ENCODE measurements at places on chromosomes 2 and 18. TPM values are rescaled to one million over a fixed set of nuclear protein-coding genes. Genes with fewer than 3 reads are reported as not detected.

The SOCS6 gene
- 21.8 TPM for total RNA-seq

The MBOAT2 gene
- total RNA-seq: 13.9 TPM

- DNase-seq: no peak
Measured at GRCh38 chr18:55775972-55776371, 188.0 kb upstream of the TCF4 start.

DNA sequence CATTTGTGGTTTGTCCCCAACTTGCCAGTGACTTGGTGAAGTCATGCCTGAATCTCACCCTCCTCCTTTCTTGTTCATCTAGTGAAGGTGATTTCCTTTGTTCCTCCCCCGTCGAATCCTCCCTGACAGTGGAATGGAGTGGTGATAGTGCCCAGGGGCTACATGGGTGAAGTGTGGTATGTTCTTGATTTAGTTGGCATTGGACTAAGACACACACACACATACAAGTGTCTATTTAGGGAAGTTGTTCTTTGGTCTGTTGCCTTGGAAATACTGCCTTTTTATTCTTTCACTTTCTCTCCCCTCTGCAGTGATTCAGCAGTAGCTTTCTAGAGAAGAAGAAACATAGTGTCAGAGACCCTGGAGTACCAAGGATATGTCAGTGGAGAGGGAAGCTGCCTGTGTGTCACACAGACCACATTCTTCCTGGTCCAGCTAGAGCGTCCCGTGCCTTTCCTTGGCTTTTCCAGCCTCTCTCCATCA, 10.9 kb downstream of the INPP4A start:
- no peak for DNase-seq

DNA sequence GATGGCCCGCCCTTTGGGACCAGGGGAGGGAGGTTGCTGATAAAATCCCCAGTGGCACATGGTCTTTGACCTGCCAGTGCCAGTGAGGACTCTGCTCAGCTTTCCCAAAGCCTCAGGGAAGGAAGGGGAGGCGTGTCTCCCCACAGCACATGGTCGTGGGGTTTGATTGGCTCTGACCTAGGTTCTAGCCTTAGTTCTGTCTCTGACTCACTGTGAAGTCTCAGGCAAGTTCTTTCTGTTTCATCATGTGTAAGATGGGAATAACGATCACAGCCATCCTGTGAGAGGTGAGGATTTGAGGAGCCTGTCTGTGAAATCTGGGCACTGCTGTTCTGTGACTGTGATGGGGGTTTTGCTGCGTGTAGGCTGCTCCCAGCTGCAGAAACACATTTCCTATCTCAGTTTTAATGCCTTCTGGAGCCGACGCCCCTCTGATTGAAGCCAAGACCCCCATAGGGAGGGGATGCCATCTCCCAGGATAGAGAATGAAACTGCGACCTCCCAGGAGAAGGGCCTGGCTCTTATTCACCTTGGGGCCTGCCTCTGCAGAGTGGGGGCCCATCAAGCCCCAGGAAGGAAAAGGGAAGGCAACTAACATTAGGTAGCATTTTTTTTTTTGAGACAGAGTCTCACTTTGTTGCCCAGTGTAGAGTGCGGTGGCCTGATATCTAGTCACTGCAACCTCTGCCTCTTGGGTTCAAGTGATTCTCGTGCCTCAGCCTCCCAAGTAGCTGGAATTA, 84.0 kb downstream of the DDX1 start:
- no peak for DNase-seq

All from Right ventricle myocardium inferior (tissue), 1 donor.